Ovary (tissue), 10 donors: ENCODE measurements at places on chromosomes 2 and 18. TPM values are rescaled to one million over a fixed set of nuclear protein-coding genes. Genes with fewer than 3 reads are reported as not detected.

CD226 gene
- 1.2 TPM for total RNA-seq

DNA sequence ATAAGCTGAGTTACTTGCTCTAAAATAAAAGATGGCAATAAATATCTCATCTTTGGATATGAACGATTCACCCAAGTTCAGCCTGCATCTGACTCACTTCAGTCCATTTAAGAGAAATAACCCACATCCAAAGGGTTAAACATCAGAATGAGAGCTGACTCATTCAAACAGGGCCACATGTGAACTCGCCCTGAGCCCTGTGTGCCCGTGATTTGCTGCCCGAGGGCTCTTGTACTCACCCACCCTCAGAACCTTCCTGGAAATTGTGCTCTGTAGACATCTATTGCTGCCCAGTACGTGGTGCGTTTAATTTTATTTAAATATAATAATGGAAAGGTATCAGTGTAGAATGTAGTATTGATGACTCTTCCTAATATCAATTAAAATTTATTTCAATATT lies 66.9 kb upstream of the RBM44 start:
- H3K36me3 ChIP-seq = no peaks in the 10 kb centered on the region
- DNase-seq = no peak
- H3K27ac ChIP-seq = no peak overlapping the region
- H3K27me3 ChIP-seq = no peaks in the 10 kb centered on the region

- no peak for DNase-seq
- H3K27me3 ChIP-seq = no peaks in the 10 kb centered on the region
- no peak overlapping the region for H3K4me3 ChIP-seq
- H3K27ac ChIP-seq = no peak overlapping the region
- no peaks in the 10 kb centered on the region for H3K4me1 ChIP-seq
These were observed 11.4 kb upstream of the SLC20A1 start for GRCh38 chr2:112634153-112634873.

DNA sequence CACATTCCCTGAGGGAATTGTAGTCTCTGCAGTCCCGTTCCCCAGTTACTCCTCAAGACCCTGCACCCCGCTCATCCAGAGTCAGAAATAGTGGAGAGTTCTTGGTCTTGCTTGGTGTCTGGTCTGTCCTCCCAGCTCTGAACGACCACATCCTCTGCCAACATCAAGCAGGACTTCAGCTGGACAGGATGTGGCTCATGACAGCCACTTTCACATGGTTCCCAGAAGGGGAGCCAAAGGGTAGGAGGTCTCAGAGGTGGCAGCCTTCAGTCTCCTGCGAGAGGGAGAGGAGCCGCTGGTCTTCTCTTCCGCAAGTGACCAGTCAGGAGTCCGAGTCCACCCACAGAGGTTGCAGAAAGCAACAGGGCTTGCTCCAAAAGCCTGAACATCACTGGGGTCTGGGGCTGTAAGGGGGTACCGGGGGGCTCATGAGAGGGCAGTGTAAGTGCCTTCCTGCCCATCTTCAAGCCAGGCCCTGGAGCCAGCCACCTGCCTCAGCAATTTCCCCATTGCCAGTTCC lies 29.8 kb downstream of the B3GNT7 start:
- no peak overlapping the region for H3K27ac ChIP-seq
- H3K4me3 ChIP-seq = no peak overlapping the region
- no peaks in the 10 kb centered on the region for H3K27me3 ChIP-seq
- no peak for DNase-seq
- H3K36me3 ChIP-seq = no peaks in the 10 kb centered on the region
- H3K4me1 ChIP-seq = no peaks in the 10 kb centered on the region

DNA sequence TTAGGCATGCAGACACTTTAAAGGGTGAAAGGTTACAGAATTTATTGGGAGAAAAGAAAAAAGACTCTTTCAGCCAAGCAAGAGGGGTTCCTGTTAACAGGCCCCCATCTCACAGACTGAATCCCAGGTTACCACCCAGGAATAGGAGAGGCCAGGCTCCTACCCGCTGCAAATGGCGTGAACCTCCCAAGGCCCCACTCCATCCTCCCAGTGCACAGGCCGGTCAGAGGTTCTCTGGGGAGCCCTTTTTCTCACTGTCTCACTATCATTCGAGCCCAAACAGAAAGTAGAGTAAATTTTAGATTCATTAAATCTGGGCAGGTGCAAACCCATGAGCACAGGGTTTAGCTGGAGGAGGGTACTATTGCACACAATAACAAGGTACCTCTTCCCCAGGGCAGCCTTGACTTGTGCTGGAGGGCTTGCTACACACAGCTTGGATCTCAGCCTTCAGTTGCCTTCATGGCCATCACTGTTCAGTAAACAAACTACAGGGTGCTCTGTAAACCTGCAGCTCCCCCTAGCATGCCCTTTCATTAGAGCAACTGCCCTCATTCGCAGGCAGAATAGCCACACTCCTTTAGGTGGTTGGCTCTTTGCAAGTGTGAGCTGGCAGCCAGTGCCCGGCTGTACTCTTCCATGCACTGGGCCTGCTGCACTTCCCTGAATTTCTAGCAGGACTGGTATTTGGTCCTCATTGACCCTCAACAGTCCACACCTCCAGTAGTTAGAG lies 7.3 kb upstream of the PLEK start:
- H3K27ac ChIP-seq = no peak overlapping the region
- H3K27me3 ChIP-seq = no peaks in the 10 kb centered on the region
- no peaks in the 10 kb centered on the region for H3K4me1 ChIP-seq

DNA sequence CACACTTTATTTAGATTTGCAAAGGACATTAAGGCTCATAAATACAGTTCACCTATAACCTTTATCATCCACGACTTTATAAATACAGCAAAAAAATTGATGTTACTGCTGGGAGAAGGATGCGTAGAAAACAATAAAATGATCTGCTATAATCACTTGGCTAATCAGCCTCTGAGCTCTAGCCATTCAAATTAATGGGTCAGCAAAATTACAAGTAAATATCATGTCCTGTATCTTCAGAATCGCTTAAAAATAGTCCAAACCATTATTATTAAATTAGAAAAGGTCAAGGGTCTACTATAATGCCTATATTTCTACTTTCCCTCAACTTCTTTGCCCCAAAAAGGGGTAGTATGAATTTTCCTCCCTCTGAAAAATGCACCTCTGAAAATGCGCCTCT lies 40.3 kb downstream of the OLA1 start:
- H3K27me3 ChIP-seq = no peaks in the 10 kb centered on the region
- H3K4me1 ChIP-seq = no peaks in the 10 kb centered on the region
- H3K27ac ChIP-seq = no peak overlapping the region
- H3K4me3 ChIP-seq = no peak overlapping the region
- H3K36me3 ChIP-seq = no peaks in the 10 kb centered on the region

C1QL2 gene
- not detected for total RNA-seq

AKAIN1 gene
- not detected for total RNA-seq

- no peak overlapping the region for H3K4me3 ChIP-seq
- no peak overlapping the region for H3K27ac ChIP-seq
- no peaks in the 10 kb centered on the region for H3K36me3 ChIP-seq
- DNase-seq = no peak
- no peaks in the 10 kb centered on the region for H3K27me3 ChIP-seq
These were observed 109.6 kb upstream of the SLC14A2 start for GRCh38 chr18:45505497-45506206.

- H3K36me3 ChIP-seq = no peaks in the 10 kb centered on the region
- peaks cover 7% of the 10 kb centered on the region for H3K4me1 ChIP-seq
- no peak overlapping the region for H3K4me3 ChIP-seq
- no peak for DNase-seq
- no peaks in the 10 kb centered on the region for H3K27me3 ChIP-seq
These were observed 9.7 kb downstream of the FAM98A start for GRCh38 chr2:33589444-33589843.

GRCh38 chr2:127051116-127052056 lies 55.6 kb downstream of the BIN1 start:
- no peaks in the 10 kb centered on the region for H3K4me1 ChIP-seq
- no peaks in the 10 kb centered on the region for H3K36me3 ChIP-seq
- no peaks in the 10 kb centered on the region for H3K27me3 ChIP-seq
- peak; percentile 22 for DNase-seq
- H3K4me3 ChIP-seq = no peak overlapping the region
